ENCODE measurements at places on chromosomes 2 and 18.
A peak's percentile ranks its signal among the peaks of the same experiment; 100 is the strongest.

DNA sequence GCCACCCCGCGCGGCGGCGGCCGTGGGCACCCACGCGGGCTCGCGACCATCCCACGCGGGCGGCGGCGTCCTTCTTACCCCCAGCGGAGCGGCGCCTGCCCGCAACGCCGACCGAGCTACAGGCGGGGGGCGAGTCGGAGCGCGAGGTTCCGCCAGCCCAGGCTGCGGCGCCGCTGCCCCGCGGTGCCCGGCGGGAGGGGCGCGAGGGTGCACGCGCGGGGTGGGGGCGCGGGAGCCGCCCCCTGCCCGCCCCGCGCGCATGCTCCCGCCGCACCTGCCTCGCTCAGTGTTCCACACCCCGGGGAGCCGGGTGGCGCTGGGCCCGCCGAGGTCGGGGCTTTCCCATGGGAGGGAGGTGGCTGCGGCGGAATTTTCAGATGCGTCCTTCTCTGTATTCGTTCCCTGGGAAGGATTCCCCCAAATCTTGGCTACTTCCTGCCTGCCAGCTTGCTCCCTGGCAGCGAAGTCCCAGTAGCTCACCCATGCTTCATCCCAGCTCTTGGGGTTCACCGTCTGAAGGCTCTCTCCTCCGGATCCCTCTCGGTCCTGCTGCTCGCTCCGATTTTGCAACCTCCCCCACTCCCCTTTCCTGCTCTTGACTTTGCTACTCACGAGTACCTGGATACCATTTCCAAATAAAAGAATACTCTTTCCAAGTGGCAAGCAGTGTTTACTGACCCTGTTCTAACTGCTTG is at the start of gene L3MBTL4:
Gene L3MBTL4 (minus strand): TSS at position 189 of the 695 bp plus-strand sequence. CDS start 103,286 bp downstream, outside the sequence.
- DNase-seq: peak; percentile 5

DNA sequence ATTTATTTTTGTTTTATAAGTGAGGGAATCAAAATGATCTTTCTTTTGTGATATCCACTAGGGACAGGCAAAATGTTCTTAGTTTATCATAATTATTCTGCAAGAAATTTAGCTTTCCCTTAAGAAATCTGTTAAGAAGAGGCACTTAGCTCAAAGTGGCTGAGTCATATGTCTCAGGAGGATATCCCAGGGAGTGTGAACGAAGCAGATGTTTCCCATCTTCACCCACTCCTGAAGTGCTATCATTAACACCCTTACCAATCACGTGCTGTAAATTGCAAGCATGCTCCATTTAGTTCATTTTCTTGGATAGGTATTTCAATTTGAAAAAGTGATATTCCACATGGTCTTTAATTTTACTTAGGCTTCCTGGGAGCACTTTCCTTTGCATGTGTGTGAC is 774.3 kb upstream of the TMEFF2 start:
- DNase-seq: no peak

GRCh38 chr2:201440182-201440581 is 11.1 kb downstream of the TRAK2 start:
- DNase-seq: no peak

DNA sequence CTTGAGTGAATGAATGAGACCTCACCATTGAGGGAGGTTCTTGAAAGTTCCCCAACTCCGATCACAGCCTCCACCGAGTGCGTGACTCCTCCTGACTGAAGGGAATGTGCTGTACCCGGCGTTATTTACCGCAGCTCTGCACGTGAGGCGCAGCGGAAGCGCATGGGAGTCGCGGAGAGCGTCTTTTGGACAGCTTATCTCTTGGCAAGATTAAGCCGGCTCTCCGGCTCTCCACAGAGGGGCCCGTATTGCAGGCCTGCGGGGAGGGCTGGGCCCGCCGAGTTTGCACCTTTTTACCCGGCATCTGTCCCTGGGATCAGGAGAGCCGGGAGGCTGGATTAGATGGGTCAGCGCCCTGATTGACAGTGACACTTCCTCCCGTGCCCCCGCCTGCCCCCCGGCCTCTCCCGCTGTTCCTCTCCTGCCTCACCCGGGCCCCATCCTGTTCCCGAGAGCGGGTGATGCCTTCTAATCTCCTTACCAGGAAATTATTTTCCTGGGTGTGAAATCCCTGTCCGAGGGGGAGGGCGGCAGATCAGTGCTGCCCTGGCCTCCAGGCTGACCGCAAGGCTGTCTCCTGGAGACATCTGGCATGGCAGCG is 176.3 kb downstream of the INHBB start:
- DNase-seq: no peak

GRCh38 chr2:151827564-151828142 is 568 bp downstream of the ARL5A start:
- peak; percentile 25 for DNase-seq

- DNase-seq: no peak
Observed at GRCh38 chr2:210421916-210422315, 54.6 kb downstream of the LANCL1 start.

DNA sequence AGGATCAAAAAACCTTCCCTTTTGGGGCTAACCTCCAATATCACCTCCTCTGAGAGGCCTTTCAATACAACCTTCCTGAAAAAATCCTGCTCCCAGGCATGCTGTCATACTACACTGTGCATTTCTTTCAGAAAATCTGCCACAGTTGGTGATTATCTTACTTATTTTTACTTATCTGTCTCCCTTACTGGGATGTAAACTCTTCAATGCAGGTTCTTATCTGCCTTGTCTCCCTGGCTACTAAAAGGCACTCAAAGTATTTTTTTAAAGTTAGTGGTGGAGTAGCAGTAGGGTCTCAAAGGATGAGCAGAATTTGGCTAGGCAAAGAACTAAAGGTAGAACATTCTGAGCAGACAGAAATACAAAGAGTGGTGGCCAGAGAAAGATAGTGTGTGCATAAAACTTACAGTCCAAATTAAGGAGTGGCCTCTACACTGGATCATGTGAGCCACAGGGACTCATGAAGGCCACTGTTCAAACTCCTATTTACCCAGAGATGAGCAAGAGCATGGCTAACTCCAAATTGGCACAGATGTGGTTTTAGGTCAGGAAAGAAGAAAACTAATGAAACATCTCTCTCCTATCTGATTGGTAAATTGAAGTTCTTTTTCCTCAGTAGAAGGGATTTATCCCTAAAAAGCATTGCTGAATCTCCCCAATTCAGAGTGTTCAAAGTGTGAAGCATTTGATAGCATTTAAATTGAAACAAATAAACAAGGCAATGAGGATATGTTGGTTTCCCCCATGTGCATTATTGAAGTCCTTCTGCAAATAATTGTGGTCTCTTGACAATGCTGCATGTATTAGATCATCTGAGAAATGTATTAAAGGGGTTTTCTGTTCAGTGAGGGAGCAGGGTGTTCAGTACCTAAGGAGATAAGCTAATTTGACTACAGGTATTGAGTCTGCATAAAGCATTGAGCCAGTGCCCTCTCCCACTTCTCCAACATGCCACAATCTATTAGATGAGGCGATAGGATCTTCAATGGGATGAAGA is 285.5 kb downstream of the MREG start:
- DNase-seq: no peak
